ENCODE measurements at places on chromosomes 1 and 21.
A peak's percentile ranks its signal among the peaks of the same experiment; 100 is the strongest.

GRCh38 chr1:65412984-65413375, 7.5 kb upstream of the LEPR start:
- DNase-seq, result no peak

GRCh38 chr21:20946701-20947100, 51.5 kb upstream of the NCAM2 start:
- no peak for DNase-seq

DNA sequence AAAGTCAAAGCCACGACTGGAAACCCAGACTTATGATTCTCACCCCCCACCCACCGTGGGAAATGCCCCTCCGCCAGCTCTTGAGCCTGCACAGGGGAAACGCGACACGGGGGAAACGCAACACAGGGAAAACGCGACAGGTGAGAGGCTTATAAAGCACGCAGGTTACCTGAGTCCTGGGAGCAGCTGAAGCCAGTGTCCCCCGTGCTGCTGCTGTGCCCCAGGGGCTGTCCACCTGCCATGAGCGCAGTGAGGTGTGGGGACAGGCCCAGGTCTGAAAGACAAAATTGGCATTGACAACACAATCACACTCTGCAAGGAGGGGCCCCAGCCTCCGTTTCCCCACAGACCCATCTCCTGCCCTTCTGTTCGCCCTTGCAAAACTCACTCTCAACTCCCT, 46.3 kb downstream of the GPR161 start:
- no peak for DNase-seq

DNA sequence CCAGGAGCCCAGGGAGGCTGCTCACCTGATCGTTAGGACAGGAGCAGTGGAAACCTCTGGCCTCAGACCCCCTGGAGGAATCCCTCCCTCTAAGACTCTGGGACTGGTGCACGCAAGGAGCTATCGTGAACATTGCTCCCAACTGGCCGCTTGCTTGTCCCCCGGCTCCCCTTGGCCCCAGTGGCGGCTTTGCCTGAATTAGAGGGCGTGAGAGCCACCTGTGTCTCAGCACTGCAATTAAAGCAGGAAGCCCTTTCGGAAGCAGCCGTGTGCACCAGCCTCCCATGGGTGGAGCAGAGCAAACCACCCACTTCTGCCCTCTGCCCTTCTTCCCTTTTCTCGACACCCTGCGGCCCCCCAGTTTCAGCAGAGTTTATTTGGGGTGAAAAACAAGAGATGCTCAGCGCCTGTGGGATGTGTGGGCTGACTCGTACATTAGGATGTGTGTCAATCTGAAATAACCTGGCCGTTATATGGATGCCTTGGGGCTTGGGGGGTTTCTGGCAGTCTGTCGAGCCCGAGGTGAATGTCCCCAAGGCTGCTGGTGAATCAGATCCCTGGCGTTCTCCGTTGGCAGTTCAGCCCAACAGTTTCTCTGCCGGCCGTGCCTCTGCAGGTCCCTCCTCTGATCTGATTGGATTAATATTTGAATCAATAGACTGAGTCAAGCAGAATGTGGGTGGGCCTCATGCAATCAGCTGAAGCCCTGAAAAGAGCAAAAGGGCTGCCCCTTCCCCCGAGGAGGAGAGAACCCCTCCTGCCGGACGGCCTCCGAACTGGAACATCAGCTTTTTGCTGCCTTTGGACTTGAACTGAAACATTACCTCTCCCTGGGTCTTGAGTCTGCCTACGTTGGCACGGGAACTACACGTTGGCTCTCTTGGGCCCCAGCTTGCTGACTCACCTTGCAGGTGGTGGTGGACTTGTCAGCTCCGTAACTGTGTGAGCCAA, 7.3 kb upstream of the UMODL1 start:
- peak; percentile 43 for DNase-seq

DNA sequence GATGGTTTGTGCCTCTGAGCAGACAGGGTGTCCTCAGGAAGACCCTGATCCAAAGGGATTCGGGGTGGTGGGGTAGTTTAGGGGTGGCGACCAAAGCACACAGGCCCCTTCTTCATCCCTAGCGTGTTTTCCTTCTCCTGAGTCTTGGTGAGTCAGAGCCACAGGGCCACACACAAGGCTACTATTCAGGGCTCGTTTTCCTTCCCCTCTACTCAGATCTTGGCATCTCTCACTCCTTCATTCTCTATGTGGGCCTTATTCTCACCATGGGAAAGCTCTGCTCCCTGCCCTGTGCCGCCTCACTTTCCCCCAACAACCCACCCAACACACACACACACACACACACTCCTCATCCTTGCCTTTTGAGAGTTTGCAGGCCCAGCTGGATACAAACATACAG, 43.6 kb upstream of the WNT2B start:
- DNase-seq, result no peak

GRCh38 chr1:109539676-109540075, at the start of gene GPR61:
Gene GPR61, plus strand, starts transcription at chr1:109539872. Its CDS starts 3,151 bp downstream, at chr1:109543023.
- no peak for DNase-seq

DNA sequence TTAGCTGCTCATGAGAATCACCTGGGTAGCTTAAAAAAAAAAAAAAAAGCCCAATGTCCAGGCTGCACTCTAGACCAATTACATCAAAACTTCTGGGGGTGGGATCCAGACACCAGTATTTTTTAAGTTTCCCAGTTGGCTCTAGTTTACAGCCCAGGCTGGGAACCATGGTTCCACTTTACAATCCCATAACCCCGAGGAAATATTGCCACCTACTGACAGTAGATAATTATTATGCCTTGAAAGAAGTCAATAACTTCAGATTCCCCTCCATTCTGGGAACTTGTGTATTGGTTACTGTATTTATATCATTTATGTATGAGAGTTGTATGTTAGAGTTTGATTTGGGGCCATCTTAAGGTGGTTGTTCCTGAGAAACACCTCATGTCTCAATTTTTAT, 100.2 kb downstream of the SPATA46 start:
- peak; percentile 48 for DNase-seq

- no peak for DNase-seq
Measured at GRCh38 chr1:16445052-16445451, 4.5 kb downstream of the NECAP2 start.
